ENCODE measurements at places on chromosomes 7 and 10.

DNA sequence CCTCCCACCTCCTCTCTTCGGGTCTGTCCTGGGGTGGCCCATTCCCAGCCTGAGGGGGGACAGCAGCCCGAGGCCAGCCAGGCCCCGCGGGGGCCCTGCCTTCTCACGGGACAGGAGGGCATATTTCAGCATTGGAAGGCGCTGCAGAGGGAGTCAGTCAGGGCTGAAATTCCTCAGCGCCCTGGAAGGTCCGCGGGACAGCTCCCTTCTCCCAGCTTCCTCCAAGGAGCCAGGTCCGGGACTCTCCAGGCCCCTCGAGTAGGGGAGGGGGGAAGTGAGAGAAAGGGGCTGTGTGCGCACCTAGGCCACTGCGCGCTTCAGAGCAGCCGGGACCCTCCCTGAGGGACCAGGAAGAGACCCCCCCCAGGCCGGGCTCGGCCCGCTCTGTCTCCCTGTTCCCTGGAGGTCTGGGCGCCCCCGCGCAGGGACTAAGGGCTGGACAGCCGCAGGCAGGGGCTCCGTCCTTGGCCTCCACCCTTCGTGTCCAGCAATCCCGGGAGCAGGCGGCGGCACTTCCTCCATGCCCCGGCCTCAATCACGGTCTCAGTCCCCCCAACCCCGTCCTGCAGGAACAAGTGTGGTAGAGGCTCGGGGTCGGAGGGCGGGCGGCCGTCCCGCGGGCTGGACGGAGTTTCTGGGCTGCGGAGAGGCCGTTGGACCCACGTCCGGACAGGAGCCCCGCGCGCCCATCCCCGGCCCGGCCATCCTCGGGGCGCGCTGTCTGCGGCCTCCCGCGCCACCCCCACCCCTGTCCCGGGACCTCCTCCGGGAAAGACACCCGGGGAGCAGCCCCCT is 6.0 kb upstream of the ELFN1 start:
- no peak for DNase-seq

- no peak for DNase-seq
Measured at GRCh38 chr10:3692387-3692999, 92.5 kb downstream of the KLF6 start.

DNA sequence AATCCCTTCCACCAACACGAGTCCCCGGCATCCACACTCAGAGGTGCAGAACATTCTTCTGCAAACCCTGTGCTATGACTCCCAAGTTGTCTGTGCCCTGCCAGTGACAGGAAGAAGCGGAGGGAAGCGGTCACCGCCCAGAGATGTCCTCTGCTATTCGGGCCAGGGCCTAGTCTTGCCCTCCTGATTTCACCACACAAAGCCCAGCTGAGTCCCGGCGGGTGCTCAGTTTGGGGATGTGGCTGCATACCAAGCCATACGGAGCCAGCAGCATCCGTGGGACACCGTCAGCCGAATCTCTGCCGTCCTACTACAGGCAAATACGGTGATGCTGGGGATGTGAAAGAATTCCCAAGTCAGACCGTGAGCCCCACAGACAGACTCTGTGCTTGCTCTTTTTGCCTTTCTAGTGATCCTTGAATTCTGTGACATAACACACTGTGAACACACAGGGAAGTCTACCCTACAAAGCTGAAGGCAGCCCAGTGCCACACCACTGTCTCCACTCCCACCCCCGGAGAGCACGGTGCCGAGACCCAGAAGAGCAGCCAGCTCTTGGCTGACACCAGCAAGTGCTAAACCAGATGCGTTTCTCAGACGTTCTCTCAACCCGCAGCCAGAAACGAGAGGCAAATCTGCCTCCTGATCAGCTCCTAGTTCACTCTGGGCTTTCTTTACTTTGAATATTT is 2.0 kb downstream of the STK32C start:
- no peak for DNase-seq

- no peak for DNase-seq
Measured at GRCh38 chr7:83799333-83799732, 150.4 kb upstream of the SEMA3E start.

GRCh38 chr7:120043250-120043649 is 229.7 kb upstream of the KCND2 start:
- DNase-seq = no peak

DNA sequence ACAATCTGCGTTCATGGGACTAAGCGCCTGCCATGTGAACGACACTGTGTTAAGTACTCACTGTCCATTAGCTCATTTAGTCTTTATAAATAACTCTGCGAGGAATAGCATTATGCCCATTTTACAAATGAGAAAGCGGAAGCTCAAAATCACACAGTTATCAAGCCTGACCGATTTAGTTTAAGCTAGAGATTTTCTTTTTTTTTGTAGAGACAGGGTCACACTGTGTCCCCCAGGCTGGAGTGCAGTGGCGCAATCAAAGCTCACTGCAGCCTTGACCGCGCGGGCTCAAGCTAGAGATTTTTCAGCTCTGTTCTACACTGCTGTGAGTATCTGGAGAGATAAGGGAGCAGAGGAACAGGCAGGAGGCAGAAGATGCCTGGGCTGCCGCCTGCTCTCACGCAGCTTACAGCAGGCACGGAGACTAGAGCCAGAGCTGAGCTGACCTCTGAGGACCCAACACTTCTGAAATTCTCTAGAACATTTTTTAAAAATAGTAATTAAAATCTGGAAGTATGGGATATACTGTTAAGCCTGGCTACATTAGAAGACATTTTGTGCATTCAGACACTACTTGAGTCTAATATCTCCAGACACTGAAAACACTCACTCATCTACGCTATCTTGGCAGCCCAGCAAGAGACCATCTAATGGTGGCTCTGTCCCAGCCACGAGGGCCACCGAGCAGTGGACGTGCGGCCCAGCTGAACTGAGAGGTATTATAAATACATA is 38.7 kb downstream of the GNA12 start:
- DNase-seq = no peak

- DNase-seq = no peak
Measured at GRCh38 chr7:83457022-83457892, 191.7 kb downstream of the SEMA3E start.

- DNase-seq = no peak
Measured at GRCh38 chr10:71268247-71268691, 50.8 kb upstream of the SLC29A3 start.

- DNase-seq = no peak
Measured at GRCh38 chr7:95411036-95411435, 14.9 kb upstream of the PON3 start.

DNA sequence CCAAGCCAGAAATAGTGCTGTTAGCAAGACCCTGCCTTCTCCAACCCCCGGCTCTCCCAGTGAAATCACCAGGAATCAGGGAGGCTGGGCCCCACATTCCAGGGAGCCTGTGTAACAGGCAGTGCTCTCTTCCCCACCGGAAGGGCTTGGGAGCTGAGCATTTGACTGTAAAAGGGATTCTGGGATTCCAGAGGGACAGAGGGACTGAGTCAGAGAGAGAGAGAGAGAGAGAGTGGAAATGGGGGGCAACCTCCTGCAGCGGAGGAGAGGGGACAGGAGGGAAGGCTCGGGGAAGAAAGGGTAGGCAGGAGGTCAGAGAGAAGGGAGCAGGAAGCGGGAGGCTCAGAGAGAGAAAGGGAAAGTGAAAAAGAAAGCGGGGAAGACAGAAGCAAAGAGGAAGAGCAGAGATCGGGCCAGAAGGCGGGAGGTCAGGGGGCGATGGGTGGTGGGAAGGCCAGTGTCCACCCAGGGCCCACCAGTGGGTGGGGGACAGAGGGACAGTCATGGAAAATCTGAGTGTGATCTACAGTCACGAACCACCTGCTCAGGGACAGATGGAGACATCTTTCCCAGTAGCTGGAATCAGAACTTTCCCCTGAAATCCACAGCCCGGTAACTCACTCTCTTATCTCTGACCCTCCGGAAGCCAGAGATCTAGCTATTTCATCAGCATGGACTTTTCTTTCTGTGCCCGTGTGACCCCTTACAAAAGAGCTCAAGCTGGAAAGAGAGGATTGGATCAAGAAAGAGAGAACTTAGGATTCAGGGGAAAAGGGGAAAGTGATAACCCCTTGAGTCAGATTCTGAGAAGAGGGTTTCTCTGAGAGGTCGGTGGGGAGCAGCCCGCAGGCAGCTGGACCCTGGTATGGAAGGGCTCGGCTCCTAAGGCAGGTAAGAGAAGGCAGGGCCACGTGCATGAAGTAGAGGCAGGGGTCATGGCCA is 4.6 kb upstream of the SERPINE1 start:
- no peak for DNase-seq

- no peak for DNase-seq
Measured at GRCh38 chr7:158310924-158311666, 276.5 kb downstream of the PTPRN2 start.

DNA sequence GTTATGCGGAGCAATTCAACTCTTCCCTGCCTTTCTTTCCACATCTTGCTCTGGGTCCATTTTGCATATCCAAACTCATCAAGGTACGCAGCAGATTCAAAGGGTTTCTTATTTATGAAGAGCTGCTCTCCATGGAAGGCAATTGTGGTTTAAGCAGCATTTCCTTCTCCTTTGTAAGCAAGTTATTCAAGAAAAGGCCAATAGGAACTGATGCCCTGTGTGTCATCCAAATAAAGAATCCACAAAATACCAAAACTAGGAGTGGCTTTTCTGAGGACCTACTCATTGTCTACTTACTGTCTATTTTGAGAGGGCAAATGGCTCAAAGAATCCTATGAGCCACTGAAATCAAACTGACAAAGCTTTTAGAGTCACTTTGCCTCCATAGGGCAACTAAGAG is 253.1 kb downstream of the PTEN start:
- DNase-seq = no peak

DNA sequence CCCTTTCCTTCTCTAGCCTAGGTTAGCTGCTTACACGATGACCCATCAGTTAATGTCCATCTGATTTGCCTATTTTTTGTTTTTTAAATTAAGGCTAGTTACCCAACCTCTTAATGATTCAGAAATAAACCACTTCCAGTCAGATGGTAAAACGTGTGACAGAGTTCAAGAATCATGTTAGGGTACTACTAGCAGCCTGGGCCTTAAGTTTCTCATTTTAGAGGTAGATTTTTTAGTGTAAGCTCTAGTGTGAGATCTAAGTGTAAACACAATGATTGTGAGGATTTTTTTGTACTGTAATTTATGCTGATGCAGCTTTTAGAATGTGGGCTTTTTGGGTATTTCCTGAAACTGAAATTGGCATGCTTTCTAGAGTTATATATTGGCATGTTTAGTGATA is 130.0 kb downstream of the CDK14 start:
- DNase-seq = no peak

DNA sequence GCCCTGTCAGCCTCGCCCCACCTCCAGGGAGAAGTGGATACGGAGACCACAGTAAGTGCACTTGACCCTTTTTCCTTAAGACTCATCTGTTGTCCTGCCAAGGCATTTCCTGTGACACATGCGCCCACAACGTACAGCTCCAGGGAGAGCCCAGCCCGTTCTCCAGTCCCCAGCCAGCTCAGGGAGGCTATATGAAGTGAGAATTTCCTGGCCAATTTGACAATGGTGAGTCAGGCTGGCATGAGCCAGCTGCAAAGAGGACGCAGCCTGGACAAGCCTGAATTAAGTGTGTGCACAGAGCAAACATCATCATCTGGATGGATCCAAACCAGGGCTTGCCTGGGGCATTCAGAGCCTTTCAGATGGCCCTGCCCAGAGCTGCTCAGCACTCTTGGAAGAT is 244.8 kb downstream of the KCNMA1 start:
- DNase-seq = no peak

- DNase-seq = no peak
Measured at GRCh38 chr10:121450247-121450646, 148.0 kb downstream of the FGFR2 start.

- DNase-seq = peak; percentile 26
Measured at GRCh38 chr10:119686465-119687191, 35.4 kb downstream of the BAG3 start.

DNA sequence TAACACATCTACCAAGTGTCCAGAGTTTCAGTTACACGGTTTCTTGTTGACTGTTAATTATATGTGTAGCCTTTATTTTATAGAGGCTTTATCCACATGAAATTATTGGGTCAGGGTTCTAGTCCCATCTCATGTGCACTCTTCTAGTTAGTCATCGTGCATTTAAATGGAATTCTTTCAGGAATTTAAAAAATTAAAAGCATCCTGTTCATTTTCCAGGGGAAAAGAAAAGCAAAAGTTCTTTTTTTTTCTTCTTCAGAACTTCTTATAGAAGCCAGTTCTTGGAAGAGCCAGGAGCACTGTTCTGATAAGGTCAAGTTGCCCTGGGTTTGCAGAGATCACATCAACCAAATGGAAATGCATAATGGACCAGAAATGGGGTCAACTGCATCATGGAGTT is 324.7 kb downstream of the INHBA start:
- DNase-seq = no peak

- no peak for DNase-seq
Measured at GRCh38 chr10:92641492-92641891, 48.3 kb upstream of the HHEX start.

- DNase-seq = no peak
Measured at GRCh38 chr7:128830231-128831177, at the start of gene FLNC. Gene FLNC (plus strand): TSS chr7:128830406. CDS start chr7:128830638, 232 bp downstream.

DNA sequence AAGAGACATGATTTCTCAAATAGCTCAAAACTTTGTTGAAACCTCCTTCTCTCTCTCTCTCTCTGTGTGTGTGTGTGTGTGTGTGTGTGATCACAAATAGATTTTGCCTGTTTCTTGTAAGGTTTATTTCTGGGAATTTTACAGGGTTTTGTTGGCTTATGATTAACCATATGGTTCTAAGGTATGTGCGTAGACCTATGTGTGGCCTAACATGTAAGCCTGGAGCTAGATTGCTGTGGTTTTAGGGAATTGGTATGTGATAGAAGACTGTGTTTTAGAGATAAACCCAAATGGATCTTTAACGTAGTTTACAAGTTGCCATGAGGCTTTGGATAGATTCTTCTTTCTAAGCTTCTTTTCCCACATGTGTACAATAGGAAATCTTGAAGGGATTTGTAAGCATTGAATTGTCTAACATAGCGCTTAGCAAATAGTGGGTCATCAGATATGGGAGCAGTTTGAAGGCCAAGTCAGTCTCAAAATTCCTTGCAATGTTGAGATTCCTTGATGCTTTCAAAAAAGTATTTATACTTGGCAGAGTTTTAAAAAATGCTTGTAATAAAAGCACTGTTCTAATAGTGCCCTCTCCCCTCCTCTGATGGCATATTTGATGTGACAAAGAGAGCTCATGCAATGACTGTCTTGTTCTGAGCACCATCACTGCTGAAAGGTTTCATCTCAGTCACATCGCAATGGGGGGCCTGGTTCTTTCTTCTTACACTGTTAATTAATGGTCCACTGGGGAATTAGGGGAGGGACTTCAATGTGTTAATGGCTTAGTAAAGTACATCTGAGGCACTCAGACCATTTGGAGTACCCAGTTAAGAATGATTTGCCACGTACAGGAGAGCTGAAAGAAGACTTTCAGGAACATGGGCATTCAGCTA is 118.2 kb downstream of the SNX10 start:
- no peak for DNase-seq

DNA sequence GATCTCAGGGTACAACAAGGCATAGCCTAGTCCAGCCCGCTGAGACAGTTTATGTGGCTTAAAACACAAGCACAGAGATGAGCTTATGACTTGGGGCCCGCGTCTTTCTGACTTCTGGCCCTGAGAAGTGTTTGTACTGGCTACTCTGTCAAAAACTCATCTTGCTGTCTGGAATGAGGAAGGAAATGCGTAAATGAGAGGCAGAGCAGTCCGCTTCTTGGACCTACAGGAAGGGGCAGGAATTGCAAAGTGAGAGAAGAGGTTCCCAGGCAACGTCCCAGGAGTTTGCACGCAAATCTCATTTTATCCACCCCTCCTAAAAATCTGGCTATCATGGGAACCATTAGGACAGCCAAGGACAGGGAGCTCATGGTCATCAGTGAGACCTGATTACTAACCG is 5.5 kb downstream of the ANXA11 start:
- peak; percentile 64 for DNase-seq

- DNase-seq = no peak
Measured at GRCh38 chr10:111525696-111526095, 448.9 kb downstream of the ADRA2A start.
